Activated CD8-positive, alpha-beta memory T cell treated with anti-CD3 and anti-CD28 coated beads for 24 hours (primary cell): ENCODE measurements at places on chromosomes 12 and 14.

DNA sequence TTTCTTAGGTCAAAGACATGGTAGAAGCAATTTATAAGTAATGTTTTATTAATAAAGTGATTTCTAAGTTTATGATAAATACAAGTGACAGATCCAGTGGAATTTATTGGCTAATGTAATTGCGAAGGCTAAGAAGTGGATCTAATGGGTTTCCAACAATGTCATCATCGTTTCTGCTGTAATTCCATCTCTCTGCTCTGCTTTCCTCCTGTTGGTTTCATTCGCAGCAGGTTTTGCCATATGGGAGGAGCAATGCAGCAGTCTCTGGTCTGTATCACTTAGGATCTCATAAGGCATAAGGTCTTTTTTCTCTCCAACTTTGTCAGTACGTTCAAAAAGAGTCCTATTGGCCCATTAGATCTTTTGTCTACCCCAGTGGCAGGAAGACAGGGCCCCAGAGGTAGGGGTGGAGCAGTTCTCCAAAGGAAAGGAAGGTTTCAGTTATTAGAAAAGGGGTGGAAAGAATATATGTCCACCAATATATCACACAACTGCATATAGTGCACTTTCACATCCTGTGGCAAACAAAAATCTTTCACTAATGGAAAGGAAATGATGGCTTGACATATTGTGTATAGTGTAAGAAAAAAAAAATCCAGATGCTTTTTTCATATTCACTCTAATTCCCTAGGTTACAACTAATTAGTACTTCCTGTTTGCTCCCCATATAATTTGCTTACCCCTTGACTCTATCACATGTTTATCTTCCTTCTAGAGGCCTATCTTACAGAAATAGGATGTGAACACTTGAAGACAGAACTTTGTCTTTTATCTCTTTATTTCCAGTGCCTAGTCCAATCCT lies 451.3 kb downstream of the ZFP36L1 start:
- DNase-seq: no peak

DNA sequence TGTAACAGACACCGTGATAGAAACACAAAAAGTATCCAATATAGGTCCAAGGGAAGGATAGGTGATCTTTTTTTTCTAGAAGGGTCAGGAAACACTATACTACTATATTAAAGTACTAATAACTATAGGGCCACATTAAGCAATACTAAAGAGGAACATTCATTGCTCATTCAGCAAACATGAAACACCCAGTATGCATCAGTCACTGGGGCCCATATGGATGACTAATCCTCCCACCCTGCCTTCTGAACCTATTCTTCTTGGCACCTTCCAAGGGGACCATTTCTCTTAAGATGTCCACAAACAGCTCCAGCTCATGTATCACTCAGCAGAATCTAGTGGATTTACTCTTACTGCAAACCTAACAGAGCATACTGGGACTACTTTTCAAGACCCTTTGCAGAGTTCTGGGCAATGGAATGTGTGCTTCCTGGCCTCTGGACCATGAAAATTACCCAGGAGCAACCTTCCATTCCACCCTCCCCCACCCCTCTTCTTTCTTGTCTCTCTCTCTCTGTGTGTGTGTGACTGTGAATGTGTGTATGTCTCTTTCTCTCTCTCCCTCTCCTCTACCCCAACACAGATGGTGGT lies 187.9 kb downstream of the EPS8 start:
- no peak for DNase-seq

- no peak for DNase-seq
Observed at GRCh38 chr12:92721656-92722055, 18.9 kb downstream of the PLEKHG7 start.

- DNase-seq: no peak
Observed at GRCh38 chr12:23699031-23699430, 250.4 kb downstream of the SOX5 start.

DNA sequence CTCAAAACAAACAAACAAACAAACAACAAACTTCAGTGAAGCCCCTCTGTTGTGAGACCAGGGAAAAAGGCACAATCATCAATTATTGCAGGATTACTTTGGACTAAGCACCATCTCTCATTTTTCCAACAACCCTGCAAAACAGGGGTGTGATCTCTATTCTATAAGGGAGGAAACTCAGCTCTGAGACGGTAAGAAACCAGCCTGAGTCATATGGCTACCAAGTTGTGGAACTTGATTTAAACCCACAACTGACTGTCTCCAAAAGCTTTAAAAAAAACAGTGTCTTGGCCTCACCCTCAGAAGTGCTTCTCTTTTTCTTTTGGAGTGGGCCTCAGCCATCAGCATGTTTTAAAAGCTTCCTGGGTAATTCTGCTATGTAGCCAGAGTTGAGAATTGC lies 49.8 kb downstream of the RIN3 start:
- no peak for DNase-seq

GRCh38 chr12:56086608-56087007 lies 6.6 kb downstream of the ERBB3 start:
- DNase-seq: no peak

- DNase-seq: no peak
Observed at GRCh38 chr12:128381946-128382345, 115.0 kb downstream of the TMEM132C start.

- DNase-seq: peak; percentile 84
Observed at GRCh38 chr12:96195845-96196451, 1.8 kb downstream of the ELK3 start.

DNA sequence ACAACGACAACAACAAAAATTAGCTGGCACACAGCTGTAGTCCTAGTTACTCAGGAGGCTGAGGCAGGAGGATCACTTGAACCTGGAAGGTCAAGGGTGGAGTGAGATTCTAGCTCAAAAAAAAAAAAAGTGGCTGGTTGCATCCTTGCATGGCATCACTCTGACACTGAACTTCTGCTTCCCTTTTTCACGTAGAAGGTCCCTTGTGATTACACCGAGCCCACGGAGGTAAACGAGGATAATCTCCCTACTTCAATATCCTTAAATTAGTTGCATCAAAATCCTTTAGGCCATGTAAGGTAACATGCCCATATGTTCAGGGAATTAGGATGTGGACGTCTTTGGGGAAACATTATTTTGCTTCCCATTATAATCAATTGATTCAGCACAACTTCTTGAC lies 4.0 kb upstream of the PPP4R4 start:
- DNase-seq: no peak

DNA sequence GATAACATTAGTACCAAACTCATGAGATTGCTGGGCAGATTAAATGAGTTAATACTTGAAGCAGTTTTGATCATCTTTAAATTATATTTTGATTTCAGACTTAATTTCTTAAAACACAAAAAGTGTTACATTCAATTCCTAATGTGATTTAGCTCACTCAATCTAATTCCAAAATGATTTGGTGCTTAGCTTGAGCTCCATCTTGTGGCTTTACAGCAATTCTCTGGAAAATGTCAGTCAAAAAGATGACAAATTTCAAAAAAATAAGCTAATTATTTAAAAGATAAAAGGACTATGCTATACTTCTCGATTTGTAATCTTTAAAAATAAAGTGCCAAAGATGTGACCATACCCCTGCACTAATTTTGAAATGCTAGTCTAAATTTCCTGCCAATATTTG lies 10.1 kb downstream of the LLPH start:
- no peak for DNase-seq

GRCh38 chr14:25048170-25049016 lies 1.6 kb downstream of the STXBP6 start:
- no peak for DNase-seq

GRCh38 chr14:78010688-78011087 lies 159.5 kb upstream of the NRXN3 start:
- no peak for DNase-seq

GRCh38 chr12:76202621-76203020 lies 118.1 kb upstream of the NAP1L1 start:
- no peak for DNase-seq

GRCh38 chr14:79510659-79511058 lies 700.6 kb downstream of the DIO2 start:
- no peak for DNase-seq

- no peak for DNase-seq
Observed at GRCh38 chr14:94368243-94368590, 20.2 kb downstream of the SERPINA1 start.

GRCh38 chr14:102454711-102455110 lies 54.9 kb downstream of the ANKRD9 start:
- no peak for DNase-seq

- DNase-seq: no peak
Observed at GRCh38 chr12:2334271-2334670, 281.5 kb downstream of the CACNA1C start.

DNA sequence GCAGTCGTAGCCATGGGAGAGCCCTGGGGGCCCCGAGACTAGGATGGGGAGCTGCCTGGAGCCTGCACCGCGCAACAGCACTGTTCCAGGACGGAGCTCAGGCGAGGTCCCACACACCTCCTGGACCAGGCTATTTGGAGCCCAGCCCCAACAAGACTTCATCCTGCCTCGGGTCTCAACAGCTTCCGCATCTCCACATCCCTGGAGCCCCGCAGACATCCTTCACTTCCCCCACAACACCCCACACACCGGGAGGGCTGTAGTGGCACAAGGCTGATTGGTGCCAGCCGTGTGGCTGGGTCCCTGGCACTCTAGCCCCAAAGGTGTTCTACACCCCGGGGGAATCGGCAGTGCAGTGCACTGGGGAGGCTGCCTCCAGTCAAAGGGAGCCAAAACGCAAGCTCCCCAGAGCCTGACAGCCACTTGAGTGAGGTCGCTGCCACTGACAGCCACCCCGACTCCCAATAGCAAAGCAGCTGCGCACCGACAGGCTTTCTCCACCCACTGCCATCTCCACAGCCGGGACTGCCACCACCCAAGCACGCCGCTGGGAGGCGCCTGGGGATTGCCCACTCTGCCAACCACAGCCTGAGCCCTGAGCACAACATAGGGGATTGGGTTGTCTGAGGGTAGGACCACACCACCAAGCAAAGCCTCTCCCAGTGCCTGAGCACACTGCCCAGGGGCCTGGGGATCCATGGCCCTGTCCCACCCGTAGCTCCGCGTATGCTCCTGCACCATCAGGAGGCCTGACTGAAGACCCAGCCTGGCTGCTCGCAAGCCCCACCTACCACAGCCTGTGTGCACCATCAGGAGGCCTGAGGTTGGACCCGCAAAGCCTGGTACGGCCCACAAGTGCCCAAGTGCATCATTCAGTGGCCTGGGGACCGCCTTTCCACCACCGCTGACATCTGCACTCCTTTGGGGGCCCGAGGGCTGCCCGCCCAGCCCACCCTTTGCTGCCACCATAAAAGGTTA lies 13.2 kb upstream of the KLRF1 start:
- DNase-seq: peak; percentile 98

DNA sequence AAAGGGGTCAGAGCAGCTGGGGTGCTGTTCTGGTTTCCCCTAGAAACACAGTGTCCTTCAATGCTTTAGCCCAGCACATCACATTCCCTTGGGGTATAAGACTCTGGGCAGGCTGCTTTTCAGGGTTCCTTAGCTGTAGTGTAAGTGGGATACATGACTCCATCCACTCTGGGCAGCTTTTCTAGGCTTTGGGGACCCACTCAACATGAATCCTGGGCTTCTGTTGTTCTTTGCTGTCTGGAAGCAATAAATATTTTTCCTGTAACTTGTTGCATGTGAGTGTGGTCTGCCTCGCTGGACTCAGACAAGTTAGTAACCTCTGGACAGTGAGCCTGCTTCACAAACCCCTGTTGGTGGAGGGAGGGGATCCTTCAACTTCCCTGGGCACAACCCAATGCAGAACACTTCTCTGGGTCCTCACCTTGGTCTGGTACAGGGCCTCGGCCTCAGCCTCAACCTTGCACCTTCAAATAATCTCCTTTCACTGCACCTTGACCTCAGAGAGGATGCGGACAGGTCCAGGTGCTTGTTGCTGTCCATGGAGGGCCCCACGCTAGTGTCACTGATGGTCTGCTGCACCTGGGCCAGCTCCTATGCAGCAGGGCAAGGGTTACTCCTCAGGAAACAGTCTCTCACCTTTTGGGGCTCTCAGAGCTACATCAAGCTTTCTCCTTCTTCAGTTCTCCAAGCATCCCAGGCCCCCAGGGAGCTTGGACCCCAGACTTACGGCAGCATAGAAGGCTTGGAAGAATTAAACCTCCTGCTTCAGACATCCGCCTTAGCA lies 13.5 kb upstream of the KRT73 start:
- DNase-seq: peak; percentile 52

- DNase-seq: no peak
Observed at GRCh38 chr14:35855876-35856481, 29.8 kb downstream of the BRMS1L start.

DNA sequence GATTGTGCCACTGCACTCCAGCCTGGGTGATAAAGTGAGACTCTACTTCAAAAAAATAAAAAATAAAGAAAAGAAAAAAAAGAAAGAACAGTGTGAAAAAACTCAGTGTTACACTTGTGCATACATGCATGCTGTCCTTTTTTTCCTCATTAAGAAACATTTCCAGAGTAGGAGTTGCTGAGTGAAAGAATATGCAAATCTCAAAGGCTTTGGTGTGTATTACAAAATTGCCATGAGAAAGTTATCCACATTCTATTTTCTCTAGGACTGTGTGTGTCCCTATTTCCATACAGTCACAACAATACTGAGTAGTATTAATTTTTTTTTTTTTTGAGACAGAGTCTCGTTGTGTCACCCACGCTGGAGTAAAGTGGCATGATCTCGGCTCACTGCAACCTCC lies 830 bp upstream of the A2ML1 start:
- no peak for DNase-seq

DNA sequence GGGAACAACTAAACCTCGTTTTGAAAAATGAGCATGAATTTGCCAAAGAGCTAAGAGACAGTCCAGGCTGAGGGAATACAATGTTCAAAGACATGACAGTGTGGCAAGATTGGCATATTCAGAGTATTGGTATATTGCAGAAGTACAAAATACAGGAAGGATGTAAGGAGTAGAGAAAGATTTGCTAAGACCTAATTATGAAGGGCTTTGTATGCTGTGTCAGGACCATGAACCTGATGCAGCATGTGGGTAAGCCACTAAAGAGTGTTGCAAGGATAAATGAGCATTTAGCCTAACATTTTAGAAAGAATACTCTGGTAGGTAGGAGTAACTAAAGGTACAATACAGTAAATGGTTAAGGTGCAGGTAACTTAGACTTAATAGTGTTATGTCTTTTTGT lies 65.1 kb downstream of the KTN1 start:
- DNase-seq: no peak

DNA sequence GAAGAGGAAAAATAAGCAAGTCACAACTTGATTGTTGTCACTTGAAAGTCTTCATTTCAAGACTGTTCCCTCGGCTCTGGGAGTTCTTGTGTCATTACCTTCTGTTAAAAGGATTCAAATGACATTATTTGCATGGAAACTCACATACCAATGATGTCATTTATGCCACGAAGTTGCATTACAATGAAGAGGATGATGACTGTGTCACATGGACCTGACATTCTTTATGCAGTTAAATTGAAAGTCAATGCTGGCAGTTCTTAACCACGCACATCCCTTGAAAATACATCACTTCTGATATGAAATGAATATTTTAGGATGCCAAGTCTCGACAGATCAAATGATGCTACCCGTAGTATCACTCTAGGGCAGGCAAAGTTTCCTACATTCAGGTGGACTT lies 1069.5 kb downstream of the VRK1 start:
- DNase-seq: no peak

- no peak for DNase-seq
Observed at GRCh38 chr12:59600171-59600570, 4.3 kb downstream of the SLC16A7 start.
